ENCODE measurements at places on chromosomes 5 and 9. TPM values are rescaled to one million over a fixed set of nuclear protein-coding genes. Genes with fewer than 3 reads are reported as not detected.

The SCAI gene
- total RNA-seq, result 12.2 TPM

The TYRP1 gene
- total RNA-seq, result 0.66 TPM

The FAM200C gene
- total RNA-seq, result 2.9 TPM

The FAM153A gene
- total RNA-seq, result not detected

The OBP2B gene
- total RNA-seq, result not detected

The NDUFB6 gene
- 50.0 TPM for total RNA-seq

The NRARP gene
- total RNA-seq, result 12.1 TPM

The NIM1K gene
- total RNA-seq, result not detected

The CRB2 gene
- total RNA-seq, result not detected

The CNTNAP3 gene
- 90.7 TPM for total RNA-seq

The OR1Q1 gene
- not detected for total RNA-seq

Measured in thoracic aorta endothelial cell (primary cell).